Foreskin fibroblast (primary cell): ENCODE measurements at places on chromosomes 5 and 9.

- peak; percentile 52 for DNase-seq
Observed at GRCh38 chr5:8520917-8521316, 652.0 kb downstream of the MTRR start.

DNA sequence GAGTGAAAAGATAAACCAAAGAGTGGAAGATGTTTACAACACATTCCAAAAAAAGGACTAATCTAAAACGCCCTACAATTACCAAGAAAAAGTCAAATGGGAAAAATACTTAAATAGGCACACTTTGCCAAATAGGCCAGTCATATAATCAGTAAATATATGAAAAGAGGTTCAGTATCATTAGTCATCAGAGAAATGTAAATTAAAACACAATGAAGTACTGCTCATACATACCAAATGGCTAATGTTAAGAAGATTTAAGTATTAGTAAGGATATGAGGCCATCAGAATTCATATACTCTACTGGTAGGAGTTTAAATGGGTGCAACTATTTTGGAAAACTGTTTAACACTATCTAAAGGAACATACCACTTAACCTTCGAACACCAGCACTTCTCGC, 47.6 kb downstream of the ZDHHC21 start:
- DNase-seq, result no peak

DNA sequence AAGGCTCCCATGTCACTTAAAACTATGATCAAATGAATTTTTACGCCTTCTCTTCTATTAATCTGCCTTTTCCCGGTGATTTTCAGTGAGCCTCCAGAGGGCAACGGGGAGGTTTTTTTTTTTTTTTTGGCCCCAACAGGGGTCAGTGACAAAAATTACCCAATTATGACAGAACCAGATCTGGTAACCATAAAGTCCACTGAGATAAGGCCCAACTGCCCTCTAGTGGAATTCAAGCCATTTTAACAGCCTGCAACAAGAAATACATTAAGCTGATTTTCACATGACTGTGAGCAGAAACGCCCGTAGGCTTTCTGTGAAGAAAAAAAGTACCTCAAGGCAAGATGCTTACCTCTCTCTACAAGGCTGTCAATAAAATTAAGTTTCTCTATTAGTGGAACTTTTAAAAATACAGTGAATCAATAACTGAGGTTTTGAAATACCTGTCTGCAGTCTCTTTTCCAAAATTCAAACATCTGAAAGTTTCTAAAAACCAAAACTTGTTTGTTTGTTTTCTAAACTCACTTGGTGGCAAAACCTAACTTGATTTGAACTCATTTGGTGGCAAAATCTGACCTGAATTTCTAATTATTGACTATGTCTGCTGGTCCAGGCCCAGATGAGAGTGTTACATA, 49.7 kb upstream of the FST start:
- DNase-seq, result peak; percentile 90

- no peak for DNase-seq
Observed at GRCh38 chr5:149221731-149222342, 49.8 kb upstream of the AFAP1L1 start.

DNA sequence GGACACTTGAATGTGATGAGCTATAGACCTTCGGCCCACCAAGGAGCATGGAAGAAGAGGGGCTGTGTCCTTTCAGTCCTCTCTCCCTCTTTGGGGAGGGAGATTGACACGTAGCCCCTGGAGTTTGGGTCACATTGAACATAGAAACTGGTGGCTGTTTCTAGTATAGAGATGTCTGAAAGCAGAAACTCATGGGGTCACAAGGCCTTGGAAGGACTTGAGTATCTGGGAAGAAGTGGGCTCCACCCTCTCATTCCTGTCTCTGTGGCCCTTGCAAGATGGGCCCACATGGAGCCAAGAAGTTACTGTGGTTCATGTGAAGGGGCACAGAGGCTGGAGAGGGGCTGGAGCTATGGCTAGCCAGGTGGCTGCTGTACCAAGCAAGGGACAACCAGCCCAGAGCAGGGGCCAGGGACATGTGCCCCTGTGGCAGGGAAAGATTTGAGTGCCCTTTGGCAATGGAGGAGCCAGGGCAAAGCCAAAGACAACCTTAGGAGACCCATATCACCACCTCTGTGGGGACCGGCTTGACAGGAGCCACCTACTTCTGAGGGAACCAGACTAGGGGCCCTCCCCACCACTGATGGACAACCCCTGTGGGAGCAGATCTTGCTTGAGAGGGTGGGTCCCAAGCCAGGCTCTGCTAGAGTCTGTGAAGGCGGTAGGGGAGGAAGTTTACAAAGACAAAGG, 12.8 kb upstream of the ANGPTL2 start:
- DNase-seq, result no peak

DNA sequence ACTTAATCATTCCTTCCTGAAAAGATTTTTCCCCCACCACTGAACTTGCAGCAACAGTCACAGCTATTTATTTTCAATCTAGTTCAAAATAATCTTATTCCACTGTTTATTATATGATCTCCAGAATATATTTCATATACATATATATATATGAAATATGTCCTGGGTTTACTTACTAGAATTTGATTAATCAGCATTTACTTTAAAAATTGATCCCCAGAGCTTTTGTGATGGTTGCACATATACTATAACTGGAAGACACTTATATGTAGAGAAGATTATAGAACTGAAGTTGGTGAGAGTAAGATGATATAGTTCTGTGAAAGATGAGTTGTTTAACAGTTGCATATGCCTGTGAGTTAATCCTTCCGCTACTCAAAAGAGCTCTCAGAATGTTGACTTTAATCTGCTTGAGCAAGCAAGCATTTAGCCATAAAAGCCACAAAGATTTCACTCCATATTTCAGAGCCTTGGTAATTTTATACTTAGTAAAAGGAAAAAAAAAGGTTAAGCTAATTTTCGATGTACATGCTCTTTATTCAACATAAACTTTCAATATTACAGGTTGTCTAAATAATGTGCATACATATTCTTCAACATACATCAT, 399.3 kb upstream of the CDH9 start:
- DNase-seq, result no peak

- no peak for DNase-seq
Observed at GRCh38 chr5:18687429-18687828, 1053.2 kb downstream of the TAF11L14 start.

- DNase-seq, result no peak
Observed at GRCh38 chr5:170143710-170144109, 38.0 kb downstream of the FOXI1 start.

DNA sequence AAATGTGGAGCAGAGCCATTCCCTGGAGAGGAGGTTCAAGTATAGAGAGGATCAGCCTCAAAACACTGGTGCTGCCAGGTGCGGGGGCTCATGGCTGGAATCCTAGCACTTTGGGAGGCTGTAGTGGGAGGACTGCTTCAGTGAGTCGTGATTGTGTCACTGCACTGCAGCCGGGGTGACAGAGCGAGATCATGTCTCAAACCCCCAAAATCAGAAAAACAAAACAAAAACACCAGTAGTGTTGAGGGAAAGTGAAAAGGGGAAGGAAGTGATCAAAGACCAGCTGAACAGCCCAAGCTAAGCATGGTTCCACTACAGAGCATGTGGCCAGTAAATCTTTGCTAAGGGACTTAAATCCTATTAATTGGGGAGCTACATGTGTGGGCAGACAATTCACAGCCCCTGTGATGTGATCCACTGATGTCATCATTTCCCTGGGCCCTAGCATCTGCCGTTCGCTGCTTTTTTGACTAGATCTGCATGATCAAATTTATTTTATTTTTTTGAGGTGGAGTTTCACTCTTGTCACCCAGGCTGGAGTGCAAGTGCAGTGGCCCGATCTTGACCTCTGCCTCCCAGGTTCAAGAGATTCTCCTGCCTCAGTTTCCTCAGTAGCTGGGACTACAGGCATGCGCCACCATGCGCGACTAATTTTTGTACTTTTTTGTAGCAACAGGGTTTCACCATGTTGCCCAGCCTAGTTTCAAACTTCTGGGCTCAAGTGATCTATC, 2.7 kb upstream of the PCBD2 start:
- DNase-seq, result peak; percentile 21

- peak; percentile 23 for DNase-seq
Observed at GRCh38 chr9:106797299-106797698, 65.7 kb upstream of the ZNF462 start.

GRCh38 chr5:73863876-73864275, 237.9 kb downstream of the ARHGEF28 start:
- DNase-seq, result no peak

GRCh38 chr5:81544351-81545018, 150.6 kb upstream of the ACOT12 start:
- DNase-seq, result no peak

- DNase-seq, result no peak
Observed at GRCh38 chr9:14106699-14107098, 207.2 kb downstream of the NFIB start.
